ENCODE measurements at places on chromosomes 11 and 22.

GRCh38 chr11:77086521-77087472 lies 15.8 kb upstream of the OMP start:
- DNase-seq, result peak; percentile 85

GRCh38 chr22:45125188-45125587 lies 38.5 kb upstream of the NUP50 start:
- no peak for DNase-seq

DNA sequence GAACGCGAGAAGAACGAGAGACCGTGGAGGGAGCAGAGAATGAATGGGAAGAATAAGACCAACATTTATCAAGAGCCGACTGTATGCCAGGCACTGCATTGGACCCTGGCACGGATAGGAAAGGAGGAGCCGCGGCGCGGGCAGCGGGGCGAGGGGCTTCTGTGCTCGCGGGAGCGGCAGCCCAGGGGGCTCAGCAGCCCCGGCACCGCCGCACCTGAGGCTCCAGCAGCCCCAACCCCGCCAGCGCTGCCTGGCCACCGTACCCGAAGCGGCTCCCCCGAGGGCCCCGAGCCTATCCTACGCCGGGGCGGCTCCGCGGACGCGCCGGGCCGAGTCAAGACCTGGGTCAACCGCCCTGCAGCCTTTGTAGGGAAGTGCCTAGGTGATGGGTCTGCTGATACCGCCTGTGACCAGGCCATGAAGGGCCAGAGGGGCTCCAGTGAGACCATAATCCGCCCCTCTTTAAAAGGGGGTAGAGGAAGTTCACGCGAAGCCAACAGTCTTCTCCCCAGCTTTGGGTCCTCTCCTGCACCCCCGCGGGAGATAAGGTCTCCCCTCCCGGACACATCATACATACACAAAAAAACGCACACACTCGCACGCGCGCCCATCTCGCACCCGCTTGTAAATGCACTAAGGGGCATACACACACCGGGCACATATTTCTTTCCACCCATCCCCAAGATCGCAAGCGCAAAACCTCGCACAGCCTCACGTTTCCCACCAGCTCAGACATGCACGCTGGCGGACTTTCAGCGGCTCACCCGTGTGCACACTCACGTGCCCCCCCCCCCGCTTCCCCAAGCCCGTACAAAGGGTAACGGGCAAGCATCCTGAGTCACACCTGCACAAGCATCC lies 935 bp upstream of the RTN4RL2 start:
- DNase-seq, result peak; percentile 44

GRCh38 chr11:34266090-34266912 lies 91.5 kb downstream of the ABTB2 start:
- DNase-seq, result peak; percentile 92

DNA sequence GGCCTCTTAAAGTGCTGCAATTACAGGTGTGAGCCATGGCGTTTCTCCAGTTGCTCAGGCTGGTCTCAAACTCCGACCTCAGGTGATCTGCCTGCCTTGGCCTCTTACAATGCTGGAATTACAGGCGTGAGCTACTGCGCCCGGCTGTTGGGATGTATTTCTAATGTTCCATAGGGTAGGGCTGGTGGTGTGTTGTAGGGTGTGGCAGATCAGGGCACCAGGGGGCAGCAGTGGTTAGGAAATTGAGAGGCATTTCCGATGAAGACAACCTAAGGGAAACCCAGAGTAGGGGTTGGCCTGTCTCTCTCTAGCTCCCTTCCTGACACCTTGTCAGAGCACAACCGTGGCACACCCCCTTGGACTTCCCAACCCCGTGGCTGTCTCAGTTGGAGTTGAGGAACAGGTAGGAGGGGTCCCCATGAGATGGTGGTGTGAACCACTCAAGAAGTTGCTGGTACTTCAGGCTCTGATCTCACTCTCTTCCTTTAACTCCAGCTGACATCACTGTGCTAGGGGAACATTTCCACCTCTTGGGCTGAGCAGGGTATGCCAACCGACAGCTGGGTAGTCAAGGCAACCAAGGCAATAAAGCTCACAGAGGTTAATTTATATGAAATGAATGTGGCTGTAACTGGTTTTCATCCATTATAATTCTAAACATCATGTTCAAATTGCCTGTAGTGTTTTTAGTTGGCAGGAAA lies 33.0 kb downstream of the YWHAH start:
- DNase-seq, result peak; percentile 88

- peak; percentile 84 for DNase-seq
These were observed 17.5 kb downstream of the MACROD1 start for GRCh38 chr11:64148226-64148916.

- no peak for DNase-seq
These were observed 22.0 kb downstream of the CELSR1 start for GRCh38 chr22:46515208-46516111.

DNA sequence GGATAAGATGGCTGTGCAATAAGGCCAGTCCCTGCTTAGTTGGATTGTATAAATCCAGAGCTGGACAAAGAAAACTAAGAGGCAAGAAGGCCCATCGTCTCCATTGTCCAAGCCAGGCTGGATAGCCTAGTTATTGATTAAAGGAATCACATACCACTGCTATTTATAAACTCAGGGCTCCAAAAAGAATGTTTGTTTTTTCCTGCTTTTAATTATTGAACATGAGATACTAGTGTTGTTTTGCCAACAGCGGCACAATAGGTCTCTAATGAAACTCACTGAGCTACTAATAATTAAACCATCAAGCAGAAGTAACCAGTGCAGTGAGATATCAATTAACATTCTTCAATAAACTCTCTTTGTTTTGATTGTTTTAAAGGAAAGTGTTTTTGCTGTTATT lies 259.7 kb downstream of the INSC start:
- no peak for DNase-seq

- no peak for DNase-seq
These were observed 8.8 kb downstream of the H19 start for GRCh38 chr11:1988667-1989317.

GRCh38 chr22:50622723-50623327 lies 5.1 kb downstream of the ARSA start:
- DNase-seq, result no peak

DNA sequence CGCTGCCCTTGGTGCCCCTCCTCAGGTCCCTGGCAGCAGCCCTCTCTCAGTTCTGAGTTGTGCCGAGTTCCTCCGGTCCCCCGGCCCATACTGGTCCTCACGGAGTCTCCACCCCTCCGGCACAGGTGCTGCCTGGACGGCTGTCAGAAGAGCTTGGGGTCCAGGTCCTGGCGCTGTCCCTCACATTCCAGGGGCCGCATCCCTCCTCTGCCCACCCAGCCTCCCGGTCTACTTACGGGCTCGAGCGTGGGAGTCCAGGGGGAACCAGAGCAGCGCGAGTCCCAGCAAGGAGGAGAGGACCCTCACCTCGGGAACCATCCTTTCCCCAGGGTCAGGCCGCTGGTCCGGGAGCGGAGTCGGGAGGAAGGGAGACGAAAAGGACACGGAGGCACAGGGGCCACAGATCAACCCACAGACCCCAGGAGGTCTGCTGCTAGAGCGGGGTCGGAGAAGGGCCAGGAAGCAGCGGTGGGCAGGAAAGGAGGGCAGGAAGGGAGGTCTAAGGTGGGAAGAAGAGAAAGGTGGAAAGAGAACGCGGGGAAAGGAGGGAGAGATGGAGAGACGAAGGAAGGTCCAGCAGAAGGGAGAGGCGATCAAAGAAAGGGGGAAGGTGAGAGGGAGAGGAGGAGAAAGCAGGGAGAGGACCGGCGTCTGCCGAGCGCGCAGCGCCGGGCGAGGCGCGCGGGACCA lies 510 bp downstream of the CHRDL2 start:
- DNase-seq, result no peak

- DNase-seq, result no peak
These were observed 34.1 kb downstream of the SCGB1A1 start for GRCh38 chr11:62452839-62453468.

GRCh38 chr11:124643605-124644425 lies 21.2 kb downstream of the TBRG1 start:
- peak; percentile 90 for DNase-seq

DNA sequence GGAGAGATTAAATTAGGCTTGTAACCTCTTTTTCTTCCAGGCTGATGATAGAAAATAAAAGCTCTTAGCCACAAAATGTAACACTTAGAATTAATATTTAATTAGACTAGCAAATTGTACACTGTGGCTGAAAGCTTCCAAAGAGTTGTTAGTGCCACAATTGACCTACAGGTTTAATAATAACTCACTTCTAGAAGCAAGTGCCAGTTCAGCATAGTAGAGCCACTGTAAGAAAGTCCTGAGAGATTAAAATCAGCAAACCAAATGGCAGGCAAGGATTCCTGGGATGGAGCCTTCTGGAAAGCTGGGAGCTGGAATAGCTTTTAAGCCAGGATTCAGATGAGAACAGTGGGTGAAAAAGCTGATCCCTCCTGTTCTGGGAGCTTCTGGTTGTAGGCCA lies 131.0 kb downstream of the ELP4 start:
- no peak for DNase-seq

DNA sequence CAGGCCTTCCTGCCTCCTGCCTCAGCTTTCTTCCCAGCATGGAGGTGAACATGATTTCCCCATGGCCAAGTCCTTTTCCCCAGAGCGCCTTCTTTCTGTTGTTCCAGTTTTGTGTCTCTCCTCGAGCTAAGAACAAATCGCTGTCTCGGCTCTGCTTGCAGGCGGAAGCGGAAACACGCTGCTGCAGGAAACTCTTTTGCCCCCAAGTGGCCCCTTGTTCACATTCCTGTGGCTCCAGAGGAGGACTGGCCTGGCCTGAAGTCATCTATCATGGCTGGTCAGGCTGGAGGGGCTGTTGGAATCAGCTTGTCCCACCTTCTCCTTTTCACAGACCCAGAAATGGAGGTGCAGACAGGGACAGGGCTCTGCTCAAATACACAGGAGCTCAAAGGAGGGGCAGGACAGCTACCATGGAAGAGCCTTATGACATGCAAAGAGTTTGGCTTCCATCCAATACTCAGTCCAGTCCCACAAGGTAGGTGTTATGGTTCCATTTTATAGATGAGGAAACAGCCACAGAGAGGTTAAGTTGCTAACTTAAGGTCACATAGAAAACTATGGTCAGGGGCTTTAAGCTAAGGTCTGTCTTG lies 182.2 kb upstream of the SYT13 start:
- DNase-seq, result peak; percentile 25

GRCh38 chr11:102911758-102912481 lies 37.1 kb upstream of the MMP12 start:
- no peak for DNase-seq

DNA sequence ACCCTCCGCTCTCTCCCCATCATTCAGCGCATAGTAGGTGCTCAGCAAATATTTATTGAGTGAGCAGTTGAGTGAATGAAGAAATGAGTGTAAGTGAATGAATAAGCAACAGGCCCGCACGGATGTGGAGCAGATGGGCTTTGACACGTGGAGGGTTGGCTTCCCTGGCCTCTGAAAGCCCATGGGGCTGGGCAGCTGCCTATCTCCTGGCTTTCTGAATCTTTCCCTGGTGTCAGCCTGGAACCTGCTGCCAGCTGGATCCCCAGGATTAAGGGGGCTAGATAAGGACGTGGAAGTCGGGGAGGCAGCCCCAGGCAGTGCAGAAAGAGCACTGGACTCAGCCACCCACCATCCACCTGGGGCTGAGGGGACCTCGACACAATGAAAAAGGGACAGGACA lies 12.6 kb downstream of the IL2RB start:
- DNase-seq, result no peak

DNA sequence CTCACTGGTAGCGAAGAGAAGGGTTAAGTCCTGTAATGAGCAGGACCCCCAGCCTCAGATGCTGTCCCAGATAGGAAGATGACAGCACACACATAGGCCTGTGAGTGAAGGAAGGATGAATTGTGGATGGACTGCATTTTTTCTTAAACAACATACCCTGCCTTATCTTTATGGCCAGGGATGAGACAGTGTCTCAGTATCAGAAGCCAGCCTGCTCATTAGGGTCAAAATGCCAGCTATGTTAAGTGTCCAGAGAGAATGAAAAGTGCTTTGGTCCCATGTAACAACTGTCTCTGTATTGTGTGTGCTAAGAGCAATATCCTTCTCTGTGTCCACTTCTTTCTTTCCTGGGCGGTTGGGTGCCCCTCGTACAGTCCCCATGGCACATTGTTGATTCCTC lies 30.2 kb downstream of the PPFIBP2 start:
- DNase-seq, result no peak

DNA sequence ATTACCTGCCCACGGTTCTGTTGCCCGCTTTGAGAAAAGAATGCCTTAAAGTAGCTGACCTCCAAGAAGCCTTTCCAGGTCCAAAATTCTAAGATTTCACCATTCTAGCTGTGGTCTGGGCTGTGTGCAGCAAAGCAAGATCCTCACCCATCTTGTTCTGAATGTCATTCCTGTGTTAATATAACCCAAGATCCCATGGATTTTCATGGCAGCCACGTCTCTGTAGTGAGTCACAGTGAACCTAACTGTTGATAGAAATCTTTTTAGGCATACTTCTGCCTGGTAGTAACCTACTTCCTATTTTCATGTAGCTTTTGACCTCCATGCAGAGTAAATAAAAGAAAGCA lies 210.0 kb downstream of the NAV2 start:
- no peak for DNase-seq

- DNase-seq, result peak; percentile 28
These were observed 3.9 kb upstream of the RANBP1 start for GRCh38 chr22:20111689-20112622.

DNA sequence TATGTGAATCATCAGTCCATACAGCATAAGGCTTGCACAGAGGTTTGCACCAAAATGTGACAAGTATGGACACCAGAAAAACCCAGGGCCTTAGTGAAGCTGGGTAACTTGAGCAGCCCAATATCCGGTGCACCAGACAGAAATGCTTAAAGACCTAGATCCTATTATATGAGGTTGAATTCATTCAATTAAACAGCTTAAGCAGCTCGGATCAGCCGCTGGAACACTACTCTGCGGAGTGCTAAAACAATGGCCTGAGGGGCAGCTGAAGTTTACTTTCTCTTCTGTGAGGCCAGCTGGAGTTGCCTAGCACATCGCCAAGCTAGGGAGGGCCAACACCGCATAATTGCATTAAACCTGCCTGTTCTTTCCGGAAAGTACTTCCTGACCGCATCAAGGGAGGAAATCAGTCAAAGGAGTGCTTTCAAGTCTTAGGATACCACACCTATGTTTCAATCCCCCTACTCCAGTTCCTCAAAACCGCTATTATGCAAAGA lies 17.0 kb upstream of the FAM181B start:
- DNase-seq, result peak; percentile 39

DNA sequence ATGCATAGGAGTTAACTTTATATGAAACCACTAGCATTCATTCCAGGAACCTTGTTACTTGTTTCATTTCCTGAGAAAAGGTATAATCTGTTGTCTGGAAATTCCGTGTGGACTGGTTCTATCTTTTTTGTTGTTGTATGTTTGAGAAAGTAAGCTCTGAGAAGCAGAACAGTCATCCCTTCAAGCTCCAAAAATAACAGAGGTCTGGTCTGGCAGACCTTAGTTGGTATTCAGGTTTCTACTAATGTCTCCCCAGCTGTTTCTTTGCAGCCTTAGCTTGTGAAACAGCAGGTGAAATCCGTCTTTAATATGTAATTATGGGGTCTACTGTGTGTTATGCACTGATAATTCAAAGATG lies 2.4 kb downstream of the RNF121 start:
- DNase-seq, result no peak

- DNase-seq, result no peak
These were observed 103.7 kb downstream of the SHANK2 start for GRCh38 chr11:71148716-71149115.

GRCh38 chr11:34910817-34911216 lies 5.4 kb downstream of the APIP start:
- no peak for DNase-seq
